ENCODE measurements at places on chromosomes 3 and 15.

DNA sequence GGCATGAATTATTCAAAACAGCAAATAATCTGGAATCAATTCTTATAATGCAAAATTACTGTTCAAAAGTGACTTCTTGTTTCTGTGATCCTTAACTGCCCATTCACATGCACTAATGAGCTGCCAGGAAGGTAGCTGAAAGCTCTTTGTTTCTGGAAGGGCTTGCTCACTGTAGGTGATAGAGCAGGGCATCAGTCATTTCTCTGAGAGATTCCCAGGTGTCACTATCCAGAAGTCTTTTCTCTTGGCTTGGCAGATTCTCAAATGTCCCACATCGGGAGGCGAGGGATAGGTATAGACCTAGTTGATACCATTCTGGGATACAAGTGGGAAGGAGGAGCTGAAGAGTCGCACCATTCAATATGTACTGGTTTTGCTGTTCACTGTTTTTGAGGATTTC, 35.0 kb downstream of the C3orf85 start:
- no peak for DNase-seq

- no peak for DNase-seq
Measured at GRCh38 chr15:88076328-88076727, 180.2 kb downstream of the NTRK3 start.

GRCh38 chr3:116186049-116186448, 259.2 kb downstream of the LSAMP start:
- no peak for DNase-seq

- DNase-seq, result no peak
Measured at GRCh38 chr3:55790596-55791350, 303.7 kb upstream of the WNT5A start.

GRCh38 chr15:20353966-20354883, 187.4 kb downstream of the GOLGA6L6 start:
- DNase-seq, result no peak

- peak; percentile 9 for DNase-seq
Measured at GRCh38 chr3:32340039-32340438, 51.6 kb upstream of the CMTM7 start.

DNA sequence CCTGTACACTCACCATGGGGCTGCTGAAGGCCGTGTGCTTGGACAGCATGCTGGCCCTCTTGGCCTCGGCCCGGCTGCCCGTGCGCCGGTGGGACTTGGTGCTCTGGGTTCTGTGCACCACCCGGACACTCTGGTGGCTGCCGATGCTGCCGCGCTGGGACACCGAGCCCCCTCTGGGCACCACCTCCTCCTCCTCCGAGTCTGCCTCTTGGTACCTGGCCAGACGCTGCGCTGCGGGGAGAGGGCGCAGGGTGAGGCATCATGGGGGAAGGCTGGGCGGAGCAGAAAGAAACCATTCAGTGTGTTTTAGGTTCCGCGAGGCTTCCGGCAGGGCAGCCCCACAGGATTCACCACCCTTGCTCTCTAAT, 145.0 kb downstream of the ATP10A start:
- no peak for DNase-seq

DNA sequence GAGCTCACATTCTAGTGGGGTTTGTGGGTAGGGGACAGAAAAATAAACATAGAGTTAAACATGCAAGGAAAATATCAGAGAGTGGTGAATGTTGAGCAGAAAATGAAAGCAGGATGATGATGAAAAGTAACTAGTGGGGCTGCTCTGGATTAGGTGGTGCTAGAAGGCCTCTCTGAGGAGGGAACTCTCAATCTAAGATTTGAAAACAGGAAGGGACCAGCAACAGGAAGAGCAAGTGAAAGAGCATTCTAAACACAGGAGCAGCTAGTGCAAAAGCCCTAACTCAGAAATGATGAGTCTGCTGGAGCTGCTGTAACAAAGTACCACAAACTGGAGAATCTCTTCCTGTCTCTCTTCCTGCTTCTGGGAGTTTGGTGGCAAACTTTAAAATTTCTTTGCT, 468.6 kb upstream of the AGTR1 start:
- no peak for DNase-seq

DNA sequence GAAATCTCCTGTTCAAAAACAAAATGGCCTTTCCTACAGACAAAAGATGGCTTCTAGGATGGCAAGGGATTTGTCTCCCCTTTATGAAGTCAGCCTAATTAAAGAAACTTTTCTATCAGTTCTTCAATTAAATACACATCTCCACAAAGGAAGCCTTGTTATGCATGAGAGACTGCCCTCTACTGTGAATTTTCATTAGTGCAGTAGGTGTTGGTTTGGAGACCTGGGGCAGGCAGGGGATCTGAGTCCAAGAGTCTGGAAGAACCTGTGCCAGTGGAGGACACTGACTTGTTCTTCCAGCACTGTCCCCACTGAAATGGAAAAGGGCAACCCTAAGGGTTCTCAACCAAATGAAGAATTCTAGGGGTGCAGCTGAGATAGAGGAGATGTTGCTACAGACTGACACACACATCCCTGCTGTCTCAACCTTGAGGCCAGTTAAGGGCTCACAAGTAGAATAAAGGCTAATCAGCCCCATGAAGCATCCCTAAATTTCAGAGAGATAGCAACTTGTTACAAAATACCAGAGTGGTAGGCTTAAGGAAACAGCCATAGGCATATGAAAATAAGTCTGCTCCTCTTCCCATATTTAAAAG, 174.0 kb upstream of the PRICKLE2 start:
- DNase-seq, result no peak

GRCh38 chr3:105145511-105145910, 221.2 kb upstream of the ALCAM start:
- no peak for DNase-seq

GRCh38 chr3:53350652-53351051, 3.3 kb upstream of the DCP1A start:
- DNase-seq, result no peak

GRCh38 chr3:146605106-146605505, at the start of gene PLSCR5:
TSS of gene PLSCR5 (minus strand) at chr3:146605346. CDS start at chr3:146605212, 134 bp downstream.
- DNase-seq, result no peak

DNA sequence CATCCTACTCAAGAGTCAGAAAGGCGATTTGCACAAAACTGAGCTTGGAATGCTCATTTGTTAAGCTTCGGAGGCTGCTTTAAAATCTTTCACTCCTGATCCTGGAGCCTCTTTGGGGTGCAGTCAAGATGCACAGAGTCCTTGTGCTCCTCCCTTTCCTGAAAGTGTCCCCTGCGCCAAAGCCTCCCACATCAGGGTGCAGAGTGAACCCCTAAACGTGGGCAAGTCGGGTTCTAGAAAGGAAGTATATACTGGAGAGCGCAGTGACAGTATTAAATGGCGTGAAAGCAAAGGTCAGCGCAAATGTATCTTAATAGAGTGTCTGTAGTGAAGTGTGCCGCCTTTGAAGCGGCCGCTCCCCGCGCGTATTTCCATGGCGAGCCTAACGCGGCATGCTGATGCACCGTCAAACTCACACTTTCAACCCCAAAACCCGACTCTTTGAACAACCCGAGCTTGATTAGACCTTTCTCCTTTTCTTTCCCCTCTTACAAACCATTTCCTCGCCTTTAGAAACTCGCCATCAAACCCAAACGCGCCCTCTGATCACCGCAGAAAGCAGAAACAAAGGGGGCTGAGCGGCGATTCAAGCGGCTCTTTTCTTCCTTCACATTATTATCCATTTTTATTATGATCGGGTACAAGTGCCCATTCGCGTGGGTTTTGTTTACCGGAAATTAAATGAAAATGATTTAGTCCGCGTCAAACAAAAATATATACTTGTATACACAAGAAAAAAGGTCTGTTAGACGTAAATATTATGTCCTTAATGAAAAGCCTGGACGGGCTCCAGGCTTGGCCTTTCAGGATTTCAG, 18.3 kb downstream of the ZIC4 start:
- no peak for DNase-seq

- DNase-seq, result no peak
Measured at GRCh38 chr3:143551761-143552160, 296.5 kb downstream of the SLC9A9 start.

DNA sequence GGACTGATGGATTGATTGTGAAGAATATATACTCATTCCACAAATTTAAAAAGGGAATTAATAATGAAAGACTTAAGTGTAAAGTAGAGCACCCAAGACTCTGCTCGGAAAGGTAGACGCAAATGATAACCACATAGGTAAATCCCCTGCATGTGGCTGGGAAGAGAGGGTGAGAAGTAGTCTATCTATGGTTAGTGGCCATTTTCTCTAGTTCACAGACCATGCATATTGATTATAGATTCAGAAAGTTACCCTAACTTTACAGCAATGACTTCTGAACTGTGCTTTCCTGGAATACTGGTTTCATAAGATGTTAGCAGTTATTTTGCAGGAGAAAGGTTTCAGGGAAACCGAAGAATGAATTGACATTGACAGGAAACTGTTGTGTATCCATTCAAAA, 51.7 kb downstream of the CASR start:
- DNase-seq, result no peak

DNA sequence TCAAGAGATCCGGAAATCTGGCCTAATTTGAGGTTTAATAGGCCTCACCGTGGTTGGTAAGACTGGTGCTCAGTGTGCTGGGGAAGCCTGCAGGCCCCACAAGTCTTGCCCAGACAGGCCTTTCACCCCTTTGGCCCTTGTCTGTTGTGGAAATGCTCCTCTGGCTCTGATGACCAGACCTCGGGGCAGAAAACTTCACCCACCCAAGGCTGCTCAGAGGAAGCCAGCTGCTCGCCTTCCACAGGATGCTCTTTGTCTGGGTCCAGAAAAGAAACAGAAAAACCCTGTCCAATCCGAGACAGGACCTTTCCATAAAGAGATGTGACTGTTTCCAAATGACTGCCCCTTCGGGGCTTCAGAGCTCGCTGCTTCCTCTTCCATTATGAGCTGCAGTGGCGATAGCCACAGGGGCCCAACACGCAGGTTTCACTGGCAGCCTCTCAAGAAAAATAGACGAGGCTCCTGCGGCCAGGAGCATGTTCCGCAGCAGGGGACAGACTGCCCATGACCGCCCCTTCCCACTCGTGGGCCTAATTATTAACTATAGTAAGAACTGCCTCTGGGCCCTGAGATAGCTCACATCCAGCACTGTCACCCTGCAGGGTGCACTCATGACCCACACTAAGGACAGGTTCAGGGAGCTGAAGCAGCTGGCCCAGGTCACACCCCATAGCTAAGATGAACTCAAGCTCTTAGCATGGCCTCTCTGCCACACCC, 6.8 kb upstream of the SNX22 start:
- DNase-seq, result no peak

GRCh38 chr3:36227980-36228379, 152.3 kb upstream of the STAC start:
- no peak for DNase-seq

DNA sequence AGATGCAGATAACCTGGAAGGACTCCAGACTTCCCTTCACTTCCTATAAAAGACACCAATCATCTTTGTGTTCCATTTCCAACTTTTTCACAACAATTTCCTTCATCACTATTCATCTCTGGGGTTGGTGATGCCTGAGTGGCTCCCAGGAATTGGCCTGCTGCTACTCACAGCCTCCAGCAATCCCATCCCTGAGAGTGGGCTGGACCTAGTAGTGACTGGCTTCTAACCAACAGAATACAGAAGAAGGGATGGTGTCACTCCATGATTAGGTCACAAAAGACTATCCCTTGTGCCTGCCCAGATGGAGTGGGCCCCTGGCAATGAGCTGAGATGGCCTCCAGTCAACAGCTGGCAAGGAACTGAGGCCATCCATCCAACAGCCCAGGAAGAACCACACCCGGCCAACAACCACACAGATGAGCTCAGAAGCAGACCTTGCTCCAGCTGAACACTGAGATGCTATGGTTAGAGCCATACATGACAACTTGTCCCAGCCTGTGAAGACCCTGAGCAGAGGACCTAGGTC, 20.9 kb downstream of the OCA2 start:
- DNase-seq, result no peak

DNA sequence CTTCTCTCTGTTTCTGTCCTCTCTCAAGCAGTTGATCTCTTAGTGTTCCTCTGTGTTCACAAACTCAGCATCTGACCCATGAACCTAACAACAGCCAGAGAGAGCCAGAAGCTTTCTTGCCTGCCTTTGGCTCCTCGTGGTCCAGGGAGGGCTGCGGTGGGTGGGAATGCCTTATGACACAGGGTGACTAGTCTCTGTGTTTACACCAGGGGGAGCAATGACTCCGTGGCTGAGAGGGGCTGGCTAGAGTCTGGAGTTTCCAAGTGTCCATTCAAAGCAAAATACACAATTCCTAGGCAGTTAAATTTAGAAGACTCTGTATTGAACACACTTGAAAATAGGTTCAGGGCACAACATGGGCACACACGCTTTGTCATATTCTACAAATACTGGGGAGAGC, 370.0 kb upstream of the FRG2C start:
- no peak for DNase-seq

DNA sequence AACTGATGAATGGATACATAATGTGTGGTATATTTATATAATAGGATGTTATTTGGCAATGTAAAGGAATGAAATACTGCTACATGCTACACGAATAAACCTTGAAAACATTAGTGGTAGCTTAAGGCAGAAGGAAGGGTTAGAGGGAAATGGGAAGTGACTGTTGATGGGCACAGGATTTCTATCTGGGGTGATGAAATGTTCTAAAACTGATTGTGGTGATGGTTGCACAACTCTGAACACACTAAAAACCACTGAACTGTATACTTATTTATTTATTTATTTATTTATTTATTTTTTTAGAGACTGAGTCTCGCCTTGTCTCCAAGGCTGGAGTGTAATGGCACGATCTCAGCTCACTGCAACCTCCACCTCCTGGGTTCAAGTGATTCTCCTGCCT, 24.8 kb upstream of the SHISA5 start:
- DNase-seq, result no peak

DNA sequence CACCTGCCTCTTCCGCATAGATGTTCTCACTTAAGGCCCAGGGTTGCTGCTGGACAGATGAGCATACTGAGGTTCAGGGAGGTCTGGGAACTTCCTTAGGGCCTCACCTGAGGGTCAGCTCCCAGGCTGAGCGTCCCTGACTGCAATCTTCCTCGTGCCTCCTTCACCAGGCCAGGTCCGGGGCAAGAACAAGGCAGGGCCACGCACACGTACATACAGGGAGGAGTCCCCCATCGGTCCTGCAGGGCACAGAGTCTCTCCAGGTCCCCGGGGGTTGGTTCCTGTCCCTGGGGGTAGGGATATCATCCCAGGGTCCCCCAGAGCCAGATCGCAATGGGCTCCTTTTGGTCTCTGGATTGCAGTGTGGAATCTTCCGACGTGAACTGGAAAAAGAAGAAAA, 130.1 kb downstream of the LRRK1 start:
- no peak for DNase-seq

DNA sequence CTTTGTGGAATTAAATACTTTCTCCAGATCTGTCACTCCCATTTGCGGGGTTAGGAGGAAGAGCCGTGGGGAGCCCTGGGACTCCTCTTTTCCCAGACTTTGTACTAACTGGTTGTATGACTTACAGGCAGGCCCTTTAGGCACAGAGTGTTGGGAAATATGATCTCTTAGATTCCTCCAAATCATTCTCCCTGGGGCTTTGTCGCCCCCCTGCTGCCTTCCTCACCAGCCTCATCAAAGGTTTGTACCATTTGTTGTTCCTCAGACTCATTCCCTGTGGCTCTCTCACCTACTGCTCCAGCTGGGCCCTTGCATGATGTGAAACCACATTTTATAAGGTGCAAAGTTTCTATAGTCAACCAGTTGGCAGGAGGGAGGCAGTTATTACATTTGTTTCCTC, 56.4 kb downstream of the CRYGS start:
- no peak for DNase-seq

Data from activated effector memory CD4-positive, alpha-beta T cell treated with Interleukin-2 at 50 U/mL for 16 hours (primary cell).